Cortex of kidney (tissue), 1 donor: ENCODE measurements at places on chromosomes 13 and 19.

- no peak for DNase-seq
Measured at GRCh38 chr13:34208336-34208735, 390.4 kb downstream of the RFC3 start.

- DNase-seq: no peak
Measured at GRCh38 chr13:29458419-29458818, 137.1 kb downstream of the SLC7A1 start.

DNA sequence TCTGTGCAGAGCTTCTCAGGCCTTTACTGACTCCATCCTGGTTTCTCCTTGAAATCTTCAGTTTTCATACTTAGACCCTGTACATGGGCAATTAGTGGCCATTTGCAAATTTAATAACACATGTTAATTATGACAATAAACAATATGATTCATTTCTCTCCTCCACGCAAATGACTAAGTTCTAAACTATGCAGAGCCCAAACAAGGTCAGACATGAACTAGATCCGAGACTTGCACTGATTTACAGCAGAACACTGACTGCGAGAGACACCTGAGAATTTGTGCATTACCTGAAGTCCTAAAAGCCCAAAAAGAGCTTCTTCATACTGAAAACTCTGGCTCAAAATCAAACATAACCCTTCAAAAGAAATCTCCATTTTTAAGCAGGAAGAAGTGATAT lies 521.8 kb downstream of the MYO16 start:
- DNase-seq: no peak

DNA sequence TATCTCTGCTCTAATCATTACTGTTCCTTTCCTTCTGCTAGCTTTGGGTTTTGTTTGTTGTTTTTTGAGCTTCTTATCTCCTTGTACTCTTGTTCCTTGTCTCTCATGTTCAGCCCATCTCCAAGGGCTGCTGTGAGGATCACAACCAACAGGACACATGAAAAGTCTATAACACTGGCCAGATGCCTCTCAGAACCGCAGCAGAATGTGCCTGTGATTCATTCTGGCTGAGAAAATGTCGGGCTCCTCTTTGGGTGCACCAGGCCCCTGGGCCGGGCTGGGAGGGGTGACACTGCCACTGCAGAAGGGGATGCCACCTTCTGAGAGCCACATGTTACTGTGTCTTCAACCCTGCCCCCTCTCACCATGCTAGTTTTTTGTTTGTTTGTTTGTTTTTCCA lies 48.0 kb downstream of the GGACT start:
- no peak for DNase-seq

DNA sequence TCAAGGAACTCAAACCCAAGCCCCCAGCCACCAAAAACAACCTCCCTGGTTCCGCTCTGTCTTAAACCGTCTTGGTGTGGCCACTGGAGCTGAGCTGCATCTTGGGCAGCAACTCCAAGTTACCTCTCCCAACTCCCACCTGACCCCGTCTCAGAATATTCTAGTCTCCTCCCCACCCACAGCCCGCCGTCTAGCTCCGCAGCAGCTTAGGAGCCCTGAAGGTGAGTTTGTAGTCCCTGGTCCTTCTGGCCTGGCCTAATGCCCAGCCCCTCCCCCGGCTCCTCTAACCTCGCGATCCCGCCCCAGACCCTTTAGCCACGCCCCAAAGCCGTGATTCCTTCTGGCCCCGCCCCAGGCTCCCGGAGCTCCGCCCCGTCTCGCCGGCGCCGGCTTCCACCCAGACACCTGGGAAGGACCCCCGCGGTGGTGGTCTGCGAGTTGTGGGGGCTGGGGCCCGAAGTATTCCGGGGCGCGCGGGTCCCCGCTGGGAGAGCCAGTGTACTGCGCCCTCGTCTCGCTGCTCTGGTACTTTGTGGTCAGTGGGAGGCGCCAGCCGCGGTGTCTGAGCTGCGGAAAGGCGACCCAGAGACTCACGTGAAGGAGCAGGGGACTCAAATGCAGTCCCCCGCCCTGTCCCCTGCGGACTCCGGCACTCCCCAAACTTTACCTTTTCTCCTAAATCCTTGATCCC lies 2.5 kb upstream of the LHB start:
- no peak for DNase-seq

DNA sequence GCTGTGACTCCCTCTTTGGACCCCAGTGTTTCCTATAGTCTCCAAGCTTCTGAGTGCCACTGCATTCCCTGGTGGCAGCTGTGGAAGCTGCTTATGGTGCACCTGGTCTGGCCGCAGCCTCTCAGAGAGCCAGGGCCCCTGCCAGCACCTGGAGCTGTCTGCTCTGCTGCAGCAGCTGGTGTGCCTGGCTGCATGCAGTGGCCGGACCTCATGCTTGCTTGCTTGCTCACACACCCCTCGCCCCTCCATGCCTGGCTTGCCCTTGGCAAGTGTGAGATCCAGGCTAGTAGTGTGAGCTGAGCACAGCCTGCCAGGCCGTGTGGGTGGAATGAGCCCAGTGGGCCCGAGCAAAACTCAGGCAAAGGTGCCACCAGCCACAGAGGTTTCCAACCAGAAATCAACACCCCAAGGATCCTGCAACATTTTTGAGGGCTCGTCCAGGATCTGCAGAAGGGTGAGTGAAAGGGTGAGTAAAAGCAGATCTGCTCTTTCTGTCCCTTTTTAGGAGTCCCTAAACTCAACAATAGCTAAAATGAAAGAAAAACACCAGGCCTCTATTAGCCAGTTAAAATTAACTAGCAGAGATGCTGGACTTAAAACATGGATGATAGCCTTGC lies 7.6 kb upstream of the MLLT1 start:
- DNase-seq: no peak

DNA sequence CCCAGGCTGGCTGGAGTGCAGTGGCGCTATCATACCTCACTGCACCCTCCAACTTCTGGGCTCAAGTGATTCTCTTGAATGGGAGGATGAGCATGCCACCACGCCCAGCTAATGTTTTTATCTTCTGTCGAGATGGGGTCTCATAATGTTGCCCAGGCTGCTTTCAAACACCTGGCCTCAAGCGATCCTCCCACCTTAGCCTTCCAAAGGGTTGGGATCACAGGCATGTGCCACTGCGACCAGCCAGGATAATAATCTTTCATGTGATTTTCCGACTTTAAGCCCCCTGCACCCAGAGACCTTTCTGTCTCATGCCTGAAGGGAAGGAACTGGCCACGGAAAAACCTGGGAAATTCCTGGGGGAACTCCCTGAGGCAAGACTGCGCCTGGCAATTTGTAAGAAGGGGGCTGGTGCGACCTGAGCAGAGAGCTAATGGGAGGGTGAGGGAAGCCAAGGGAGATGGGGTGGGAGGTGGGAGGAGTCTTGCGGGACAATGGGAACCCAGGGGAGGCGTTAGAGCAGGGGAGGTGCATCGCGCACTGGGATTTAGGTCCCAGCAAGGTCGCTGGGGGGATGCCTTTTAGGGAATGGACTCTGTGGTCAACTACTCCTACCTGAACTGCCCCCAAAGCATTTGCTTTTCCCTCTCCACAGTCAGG lies 1.2 kb upstream of the CCDC124 start:
- DNase-seq: no peak

DNA sequence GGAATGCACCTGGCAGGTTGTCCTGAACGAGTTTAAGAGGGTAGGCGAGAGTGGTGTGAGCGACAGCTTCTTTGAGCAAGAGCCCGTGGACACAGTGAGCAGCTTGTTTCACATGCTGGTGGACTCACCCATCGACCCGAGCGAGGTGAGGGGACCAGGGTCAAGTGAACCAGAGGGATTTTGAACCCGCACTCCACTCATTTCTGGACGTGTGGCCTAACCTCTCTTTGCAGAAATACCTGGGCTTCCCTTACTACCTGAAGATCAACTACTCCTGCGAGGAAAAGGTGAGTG lies 1.7 kb downstream of the CATSPERG start:
- no peak for DNase-seq

DNA sequence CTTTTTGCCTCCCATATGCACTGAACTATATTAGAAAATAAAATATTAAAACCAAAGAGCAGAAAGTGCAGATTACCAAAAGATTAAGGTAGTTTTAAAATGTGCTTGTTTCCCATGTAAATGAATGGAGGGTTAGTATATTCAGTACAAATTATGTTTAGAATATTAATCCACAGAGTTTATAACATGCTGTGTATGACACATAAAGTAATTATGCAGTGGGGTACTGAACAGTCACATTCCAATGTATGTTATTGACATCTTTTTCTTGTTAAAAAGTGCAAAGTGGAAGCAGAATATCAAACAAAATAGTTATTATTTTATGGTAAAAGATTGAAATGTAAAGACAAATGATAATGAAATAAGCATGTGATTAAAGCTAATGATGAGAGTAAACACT lies 79.3 kb downstream of the GPC6 start:
- DNase-seq: no peak

- DNase-seq: no peak
Measured at GRCh38 chr19:24064175-24064574, 22.8 kb upstream of the ZNF254 start.

- DNase-seq: no peak
Measured at GRCh38 chr19:32067685-32068084, 277.7 kb upstream of the ZNF507 start.
